ENCODE measurements at places on chromosomes 6 and 20.

- no peak for DNase-seq
Measured at GRCh38 chr20:22492497-22492896, 91.9 kb downstream of the FOXA2 start.

DNA sequence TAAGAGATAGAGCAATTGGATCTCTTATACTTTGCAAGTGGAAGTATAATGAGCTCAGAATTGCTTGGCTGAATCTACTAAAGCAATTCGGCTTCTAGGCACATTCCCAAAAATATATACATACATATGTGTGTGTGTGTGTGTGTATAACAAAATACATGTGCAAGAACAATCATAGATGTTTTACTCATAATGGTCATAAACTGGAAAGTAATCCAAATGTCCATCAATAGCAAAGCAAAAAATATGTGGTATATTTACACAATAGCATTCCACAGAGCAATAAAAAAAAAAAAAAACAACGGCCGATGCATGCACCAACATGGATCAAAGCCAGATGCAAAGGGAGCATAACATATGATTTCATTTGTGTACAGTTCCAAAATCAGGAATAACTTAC is 707.9 kb downstream of the RFPL4B start:
- DNase-seq, result no peak

DNA sequence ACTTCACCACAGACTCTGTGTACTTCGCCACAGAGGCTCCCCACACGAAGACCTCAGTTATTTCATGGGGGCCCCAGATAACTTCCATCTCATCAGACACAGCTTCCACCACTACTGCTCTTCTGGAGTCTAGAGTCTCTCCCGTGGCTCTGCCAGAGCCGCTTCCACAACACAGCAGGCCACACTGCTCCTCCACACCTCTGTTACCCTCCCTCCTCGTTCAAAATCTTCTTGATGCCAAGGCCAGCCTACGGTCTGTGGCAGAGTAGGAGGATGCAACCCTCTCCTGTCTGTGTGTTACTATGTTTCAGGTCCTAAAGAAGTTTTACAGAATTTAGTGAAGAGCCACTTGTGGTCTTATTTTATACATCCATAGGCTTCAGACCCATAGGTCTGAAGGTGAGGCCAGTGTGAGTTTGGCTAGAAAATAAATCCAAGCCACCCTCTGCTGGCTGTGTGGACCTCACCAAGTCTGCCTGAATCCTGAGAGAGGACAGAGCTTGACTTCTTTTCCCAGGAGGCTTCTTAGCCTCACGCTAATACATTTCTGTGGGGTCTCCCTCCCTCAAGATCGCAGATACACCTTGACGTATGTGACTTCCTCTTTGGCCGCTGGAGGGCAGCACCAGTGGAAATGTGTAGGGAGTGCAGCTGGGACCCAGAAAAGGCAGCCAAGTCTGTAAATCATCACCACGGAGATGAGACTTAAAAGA is 197.7 kb downstream of the FAXC start:
- peak; percentile 1 for DNase-seq

- no peak for DNase-seq
Measured at GRCh38 chr20:57407541-57407956, 16.4 kb downstream of the RBM38 start.
